Skeletal muscle cell (primary cell): ENCODE measurements at places on chromosomes 12 and 14.

GRCh38 chr12:55002355-55002754, 17.4 kb upstream of the NEUROD4 start:
- no peak for DNase-seq

GRCh38 chr12:57368349-57369095, 62.3 kb downstream of the R3HDM2 start:
- no peak for DNase-seq

DNA sequence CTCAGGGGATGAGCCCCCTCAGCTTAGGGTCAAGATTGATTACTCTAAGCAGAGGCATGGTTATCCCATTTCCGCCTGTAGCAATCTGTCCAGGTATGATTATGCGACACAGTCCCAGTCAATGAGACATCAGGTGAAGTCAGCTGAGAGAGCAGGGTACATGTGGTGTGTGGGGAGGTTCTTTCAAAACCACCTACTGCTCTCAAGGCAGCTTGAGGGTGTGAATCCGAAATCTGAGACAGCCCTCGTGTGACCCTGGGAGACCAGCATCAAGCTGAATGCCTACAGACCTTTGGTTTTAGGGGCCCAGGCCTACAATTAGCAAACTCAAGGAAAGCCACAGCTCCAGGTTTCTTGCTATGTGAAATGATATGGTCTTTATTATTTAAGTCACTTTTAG, 275.7 kb downstream of the ITPR2 start:
- no peak for DNase-seq

DNA sequence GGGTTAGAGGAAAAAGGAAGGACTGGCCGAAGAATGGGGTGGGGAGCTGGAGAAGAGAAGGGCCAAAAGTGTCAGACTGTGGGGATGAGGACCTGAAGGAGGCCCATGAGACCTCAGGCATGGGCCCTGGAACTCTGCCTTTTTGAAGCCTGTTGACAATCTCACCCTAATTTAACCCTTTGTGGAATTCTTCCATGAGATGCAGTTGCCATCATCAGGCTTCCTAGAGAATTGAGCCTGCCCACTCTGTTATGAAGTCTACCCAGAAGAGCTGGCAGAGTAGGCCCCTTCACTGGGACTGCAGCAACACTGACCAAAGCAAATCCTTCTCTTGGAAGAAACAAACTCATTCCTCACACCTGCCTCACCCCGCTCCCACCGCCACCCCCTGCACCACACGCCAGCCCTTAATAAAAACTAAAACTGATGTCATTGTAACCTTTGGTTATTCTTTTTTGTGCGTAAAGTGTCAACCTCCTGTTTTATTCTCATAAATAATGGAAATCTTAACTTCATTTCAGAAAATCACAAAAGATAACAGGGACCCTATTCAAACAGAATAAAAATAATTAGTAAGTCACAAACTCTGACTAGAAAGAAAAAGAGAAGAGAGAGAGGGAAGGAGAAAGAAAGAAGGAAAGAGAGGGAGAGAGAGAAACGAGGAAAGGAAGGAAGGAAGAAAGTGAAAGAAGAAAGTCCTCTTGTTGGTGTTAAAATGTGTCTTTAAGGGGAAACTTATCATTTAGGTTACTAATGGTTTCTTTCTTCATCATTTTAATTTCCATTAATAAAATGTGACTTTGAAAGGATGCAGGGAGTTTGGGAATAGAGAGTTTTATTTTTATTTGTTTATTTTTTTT, 61.3 kb downstream of the CRADD start:
- no peak for DNase-seq

DNA sequence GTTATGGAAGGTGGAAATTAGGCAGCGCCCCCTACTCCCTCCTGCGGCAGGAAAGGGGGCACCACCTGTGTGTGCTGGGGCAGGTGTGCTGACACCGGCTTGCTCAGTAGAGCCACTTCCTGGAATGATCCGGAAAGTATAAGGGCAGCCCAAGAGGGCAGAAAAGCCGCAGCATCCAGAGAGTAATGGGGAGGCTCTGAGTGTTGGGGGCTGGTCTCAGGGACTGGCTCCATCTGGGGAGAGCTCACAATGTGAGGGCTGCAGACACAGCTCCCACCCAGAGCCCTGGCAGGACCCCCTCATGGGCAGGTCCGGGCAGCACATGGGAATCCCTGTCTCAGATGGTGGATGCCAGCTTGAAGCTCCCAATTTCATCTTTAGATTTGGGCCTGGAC, 187.6 kb upstream of the C14orf180 start:
- DNase-seq: no peak

DNA sequence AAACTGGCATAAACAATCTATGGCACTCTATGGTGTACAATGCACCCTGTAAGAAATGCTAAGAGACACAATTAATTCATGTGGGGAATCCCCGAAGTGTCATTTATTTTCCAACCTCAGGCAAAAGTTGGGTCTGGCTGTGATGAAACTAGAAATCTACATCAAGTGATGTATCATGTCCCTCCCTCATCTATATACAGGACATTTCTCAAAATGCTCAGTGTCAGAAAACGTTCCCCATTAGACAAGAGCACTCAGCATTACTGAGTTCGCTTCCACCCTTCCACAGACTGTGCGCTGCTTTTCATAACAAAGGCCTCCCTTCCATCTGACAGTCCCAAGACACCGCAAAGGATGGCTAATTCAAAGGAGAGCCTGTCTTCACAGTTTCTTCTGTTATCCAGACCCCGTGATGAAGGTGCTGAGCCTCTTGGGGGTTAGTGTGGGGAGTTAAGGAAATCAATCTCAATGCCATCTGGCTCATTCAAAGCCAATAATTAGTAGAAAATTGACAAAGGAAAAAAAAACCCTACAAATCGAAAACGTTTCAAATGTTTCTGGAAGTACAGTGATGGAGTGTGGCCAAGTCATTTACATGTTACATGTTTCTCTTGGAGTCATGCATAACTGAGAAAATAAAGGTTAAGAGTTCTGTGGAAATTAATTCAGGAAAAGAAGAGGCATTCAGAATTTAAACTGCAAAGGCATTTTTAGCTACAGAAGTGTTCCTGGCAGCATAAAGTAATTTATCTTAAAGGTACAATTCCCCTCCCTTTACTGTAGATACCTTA, 7.5 kb downstream of the CCDC88C start:
- DNase-seq: no peak

- DNase-seq: no peak
Measured at GRCh38 chr12:11545484-11546330, 103.8 kb upstream of the ETV6 start.
